ENCODE measurements at places on chromosomes 7 and 10.

GRCh38 chr10:101091546-101092290 is 29.9 kb downstream of the KAZALD1 start:
- no peak for DNase-seq

DNA sequence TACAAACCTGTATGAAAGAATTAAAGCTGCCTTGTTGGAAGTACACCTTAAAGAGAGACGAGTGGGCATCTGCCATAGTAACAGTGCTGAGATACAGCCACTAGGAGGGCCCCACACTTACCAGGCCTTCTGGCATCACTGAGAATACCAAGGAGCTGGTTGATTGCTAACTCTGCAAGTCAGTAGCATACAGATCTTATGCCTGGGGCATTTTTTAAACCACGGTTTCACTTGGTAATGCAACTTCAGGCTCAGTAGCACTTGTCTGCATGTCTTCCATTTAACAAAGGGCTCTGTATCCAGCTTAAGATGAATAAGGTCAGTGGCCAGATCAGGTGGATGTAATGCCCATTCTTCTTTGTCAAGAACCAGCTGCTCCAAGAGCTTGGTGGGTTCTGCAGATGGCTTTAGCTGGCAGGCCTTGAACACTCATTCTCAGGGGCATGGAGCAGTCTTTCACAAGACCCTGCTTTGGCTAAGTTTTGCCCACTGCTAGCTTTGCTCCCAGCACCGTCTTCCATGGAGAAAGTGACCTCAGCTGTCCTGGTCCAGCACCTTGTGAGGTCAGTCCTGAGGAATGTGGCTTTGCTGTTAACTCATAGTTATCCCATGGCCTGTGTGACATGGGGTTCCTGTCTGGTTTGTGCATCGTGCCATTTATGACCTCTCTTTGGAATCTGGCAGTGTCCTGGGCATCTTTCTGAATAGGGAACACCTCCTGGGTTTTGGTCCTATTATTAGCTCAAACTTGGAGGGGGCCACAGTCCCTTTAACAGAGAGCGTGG is 68.1 kb downstream of the BMPER start:
- DNase-seq = no peak

DNA sequence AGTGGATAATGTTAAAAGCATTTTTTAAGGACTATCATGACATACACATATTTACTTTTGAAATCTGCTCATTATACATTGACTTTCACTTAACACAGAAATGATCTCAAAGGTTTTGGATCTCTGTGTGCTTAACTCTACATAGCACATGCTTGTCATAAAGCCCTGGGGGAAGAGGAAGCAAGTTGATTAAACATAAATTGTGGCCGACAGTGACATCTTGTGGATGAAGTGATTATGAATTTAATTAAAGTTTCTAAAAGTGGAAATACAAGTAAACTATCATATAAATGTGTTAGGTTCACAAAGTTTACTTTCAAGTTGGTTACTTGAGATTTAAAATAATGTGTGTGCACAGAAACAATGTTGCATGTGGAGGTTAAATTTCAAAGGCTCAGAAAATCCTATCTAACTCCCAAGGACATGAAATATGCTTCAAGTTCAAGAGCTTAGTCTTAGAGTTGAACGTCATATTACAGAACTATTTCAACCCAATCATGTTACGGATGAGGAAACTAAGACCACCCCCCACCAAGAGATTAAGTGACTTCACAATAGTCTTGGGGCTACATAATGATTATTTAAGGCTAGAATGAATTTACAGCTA is 1247.8 kb downstream of the GATA3 start:
- DNase-seq = peak; percentile 7

DNA sequence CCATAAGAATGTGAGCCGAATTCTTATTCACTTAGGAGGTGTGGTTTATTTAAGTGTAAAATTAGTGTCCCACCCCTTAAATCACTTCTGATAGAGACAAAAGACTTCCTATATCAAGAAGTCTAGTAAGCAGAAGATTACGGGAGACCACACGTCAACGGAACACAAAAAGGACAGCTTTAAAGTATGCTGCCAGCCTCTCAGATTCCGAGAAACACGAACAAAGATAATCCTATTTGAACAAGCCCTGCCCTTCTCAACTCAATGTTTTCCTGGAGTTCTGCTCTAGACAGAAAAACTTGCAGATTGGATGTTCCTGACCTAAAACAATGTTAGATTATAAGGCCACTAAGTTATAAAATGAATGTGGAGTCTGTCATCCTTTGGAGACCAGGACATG is 4.9 kb upstream of the MCU start:
- DNase-seq = no peak

DNA sequence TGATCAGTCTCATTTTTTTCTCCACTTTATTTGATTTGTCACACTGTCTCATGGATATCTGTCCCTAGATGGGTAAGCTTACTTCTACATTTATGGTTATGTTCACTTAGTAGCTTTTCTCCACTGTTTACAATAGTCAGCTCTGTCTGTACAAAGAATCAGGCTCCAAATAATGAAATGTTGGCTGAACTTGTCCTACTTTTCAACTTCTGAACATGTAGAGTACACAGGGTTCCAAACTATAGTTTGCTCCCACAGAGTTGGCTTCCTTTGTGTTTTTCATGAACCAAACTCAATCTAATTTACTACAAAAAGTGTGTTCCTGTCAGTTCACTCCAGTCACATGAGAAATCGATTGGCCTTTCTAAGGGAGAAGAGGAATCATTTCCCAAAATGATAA is 175.0 kb downstream of the CCDC71L start:
- no peak for DNase-seq

DNA sequence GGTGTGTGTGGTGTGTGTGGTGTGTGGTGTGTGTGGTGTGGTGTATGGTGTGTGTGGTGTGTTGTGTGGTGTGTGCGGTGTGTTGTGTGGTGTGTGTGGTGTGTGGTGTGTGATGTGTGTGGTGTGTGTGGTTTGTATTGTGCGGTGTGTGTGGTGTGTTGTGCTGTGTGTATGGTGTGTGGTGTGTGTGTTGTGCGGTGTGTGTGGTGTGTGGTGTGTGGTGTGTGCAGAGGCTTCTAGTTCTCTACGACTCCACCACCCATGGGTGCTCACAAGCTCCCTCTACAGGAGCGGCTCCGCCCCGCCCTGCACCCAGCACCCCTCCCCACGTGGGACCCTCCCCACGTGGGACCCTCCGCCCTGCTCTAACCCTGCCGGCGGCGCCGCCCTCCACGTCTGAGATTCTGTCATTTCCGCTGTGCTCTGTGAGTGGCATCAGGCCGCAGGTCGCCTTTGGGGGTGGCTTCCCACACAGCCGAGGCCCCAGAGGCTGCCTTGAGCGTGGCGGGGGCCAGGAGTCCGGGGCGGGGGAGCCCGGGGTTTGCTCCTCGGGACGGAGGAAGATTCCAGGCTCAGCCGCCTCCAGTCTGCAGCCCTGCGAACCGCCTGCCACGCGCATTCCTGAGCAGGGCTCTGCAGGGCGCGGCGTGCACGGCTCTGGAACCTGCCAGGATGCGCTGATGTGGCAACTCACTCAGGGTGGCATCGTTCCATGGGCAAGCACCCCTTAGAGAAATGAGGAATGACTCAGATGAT is 37.0 kb upstream of the DNAJB6 start:
- no peak for DNase-seq

- no peak for DNase-seq
Observed at GRCh38 chr10:8051109-8051821, 3.2 kb upstream of the GATA3 start.

DNA sequence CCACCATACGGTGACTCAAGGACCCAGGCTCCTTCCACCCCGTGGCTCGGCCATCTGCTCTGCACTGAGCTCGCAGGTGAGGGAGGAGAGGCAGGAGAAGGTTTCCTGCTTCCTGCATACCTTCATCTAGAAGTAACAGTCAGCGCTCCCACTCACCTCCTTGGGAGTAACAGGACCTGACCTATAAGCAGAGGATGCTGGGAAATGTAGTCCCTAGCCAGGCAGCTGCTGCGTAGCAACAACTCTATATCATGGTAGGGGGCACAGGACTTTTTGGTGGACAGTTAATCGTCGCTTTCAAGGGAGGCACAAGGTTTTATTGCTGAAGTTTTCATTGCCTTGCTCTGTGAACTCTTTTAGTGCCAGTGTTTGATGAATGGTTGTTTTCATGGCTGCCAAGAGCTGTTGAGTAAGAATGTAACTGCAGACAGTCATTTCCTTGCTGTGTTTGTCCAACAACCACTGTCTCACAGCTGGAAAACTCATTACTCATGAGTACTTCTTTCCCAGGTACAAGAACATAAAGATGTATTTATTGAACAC is 10.2 kb upstream of the ZFYVE27 start:
- no peak for DNase-seq

DNA sequence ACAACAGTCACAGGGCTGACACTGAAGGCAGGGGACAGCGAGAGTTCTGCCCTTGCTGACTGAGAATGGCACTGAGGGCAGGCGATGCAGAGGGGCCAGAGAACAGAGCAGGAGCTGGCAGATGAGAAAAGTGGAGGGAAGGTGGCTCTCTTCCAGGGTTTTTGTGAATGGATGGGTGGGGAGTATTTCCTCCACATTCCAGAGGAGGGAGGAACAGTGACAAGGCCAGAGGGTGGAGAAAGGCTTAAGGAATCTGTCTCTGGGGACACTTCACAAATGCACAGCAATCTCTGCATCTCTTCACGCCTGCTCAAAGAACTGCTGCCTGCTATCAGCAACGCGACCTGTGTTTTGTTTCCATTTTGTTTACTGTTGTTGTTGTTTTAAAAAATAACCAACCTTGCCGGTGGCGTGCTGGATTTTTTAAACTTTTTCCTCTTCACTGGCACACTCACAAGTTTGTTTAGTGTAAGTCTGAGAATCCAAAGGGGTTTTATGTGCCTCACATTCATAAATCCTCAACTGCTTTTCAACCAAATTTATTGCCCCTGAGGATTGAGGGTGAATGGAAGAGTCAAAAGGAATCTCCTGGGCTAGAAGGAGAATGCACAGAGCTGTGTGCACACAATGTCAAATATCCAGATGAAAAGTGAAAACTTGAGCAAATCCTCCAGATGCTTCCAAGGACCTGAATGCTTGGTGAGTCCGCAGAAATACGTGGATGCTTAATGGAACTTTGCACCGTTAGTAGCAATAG is 129.3 kb downstream of the GLI3 start:
- no peak for DNase-seq

DNA sequence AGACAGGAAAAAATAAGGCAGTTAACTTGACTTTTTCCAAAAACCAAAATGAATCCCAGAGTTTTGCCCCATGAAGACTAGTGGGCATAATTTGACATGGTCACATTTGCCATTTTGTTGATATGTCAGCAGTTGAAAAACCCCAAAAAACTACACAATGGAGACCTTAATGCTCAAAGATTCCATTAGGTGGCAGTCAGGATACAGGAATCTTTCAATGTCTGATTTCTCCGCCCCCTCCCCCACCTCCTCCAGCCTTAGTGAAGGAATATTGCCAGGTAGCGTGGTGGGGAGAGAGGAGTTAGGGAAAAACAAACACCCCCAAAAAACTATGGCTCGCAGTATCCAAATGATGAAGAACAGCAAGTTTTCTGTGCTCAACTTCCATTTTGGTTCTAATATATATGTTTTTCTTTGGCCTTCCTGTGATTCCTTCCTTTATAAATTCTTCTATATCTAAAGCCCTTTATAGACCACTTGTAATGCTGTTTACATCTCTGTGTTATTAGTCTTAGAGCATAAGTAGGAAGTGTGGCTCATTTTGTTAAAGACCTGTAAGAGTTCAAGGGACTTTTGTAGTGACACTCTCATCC is 6.7 kb upstream of the SMNDC1 start:
- no peak for DNase-seq

DNA sequence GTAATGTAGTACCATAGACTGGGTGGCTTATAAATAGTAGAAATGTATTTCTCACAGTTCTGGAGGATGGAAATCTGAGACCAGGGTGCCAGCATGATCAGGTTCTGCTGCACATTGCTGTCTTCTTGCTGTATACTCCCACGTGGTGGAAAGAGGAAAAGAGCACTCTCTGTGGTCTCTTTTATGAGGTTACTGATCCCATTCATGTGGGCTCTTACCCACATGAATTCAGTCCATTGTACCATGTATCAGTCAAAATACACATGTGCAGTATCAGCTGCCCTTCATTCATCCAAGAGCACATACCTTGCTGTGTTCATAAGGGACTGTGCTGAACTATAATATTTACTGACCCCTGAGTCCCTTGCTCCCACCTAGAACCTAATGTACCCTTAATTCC is 17.1 kb downstream of the PNLIPRP2 start:
- DNase-seq = no peak

GRCh38 chr7:12898620-12899019 is 211.2 kb downstream of the ARL4A start:
- no peak for DNase-seq

- DNase-seq = no peak
Observed at GRCh38 chr10:104268405-104268712, 625 bp upstream of the GSTO2 start.

DNA sequence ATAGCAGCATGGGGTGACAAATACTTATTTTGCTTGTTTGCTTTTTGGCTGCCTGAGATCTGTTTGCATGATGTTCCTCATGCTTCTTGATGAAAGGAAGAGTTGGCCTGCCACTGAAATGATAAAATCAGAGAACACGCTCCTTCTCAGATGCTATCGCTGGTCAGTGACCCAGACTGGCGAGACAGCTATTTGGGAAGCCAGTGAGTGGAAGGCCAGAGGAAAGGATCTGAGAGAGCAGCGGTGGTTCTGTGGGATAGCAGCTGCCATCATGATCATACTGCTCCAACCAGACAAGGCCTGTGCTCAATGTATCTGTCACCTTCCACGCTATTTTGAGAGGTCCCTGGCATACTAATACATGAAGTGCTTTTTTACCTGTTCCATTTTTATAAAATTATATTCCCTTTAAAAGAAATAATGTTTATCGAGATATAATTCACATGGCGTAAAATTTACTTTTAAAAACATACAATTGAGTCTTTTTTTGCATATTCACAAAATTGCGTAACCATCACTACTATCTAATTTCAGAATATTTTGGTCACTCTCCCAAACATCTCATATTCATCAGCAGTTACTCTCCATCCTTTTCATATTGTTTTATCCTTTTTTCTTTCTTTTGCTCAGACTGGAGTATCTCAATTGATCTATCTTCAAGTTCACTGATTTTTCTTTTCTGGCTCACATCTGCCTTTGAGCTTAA is 695.1 kb downstream of the TNS3 start:
- DNase-seq = no peak

DNA sequence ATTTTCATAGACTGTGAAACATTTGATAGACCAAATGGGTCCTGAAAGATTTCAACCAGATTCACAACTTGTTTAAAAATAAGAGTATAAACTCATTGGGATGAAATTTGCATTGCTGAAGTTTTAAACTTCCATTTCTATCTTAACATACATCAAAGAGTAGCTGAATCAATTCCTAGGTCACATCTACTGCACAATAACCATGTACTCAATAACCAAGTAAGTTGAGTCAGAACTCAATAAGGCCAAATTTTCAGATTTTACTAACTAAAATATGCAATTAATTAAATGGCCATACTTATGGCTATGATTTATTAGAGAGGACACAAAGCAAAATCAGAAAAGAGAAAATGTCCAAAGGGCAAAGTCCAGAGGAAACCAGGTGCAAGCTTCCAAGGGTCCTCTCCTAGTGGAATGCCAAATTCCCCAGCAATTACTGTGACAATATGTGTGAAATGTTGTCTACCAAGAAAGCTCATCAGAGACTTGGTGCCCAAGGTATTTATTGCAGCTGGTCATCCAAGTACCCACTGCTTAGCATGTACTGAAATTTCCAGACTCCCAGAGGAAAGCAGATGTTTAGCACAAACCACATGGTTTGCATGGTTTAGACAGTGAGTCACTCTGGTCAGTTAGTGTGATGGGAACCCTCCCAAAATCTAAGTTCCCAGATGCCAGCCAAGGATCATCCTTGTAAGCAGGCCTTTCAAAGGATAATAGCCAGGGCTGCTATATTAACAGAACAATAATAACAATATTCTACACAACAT is 238.9 kb downstream of the IPMK start:
- no peak for DNase-seq
